ENCODE measurements at places on chromosomes 3 and 15.
A peak's percentile ranks its signal among the peaks of the same experiment; 100 is the strongest.

DNA sequence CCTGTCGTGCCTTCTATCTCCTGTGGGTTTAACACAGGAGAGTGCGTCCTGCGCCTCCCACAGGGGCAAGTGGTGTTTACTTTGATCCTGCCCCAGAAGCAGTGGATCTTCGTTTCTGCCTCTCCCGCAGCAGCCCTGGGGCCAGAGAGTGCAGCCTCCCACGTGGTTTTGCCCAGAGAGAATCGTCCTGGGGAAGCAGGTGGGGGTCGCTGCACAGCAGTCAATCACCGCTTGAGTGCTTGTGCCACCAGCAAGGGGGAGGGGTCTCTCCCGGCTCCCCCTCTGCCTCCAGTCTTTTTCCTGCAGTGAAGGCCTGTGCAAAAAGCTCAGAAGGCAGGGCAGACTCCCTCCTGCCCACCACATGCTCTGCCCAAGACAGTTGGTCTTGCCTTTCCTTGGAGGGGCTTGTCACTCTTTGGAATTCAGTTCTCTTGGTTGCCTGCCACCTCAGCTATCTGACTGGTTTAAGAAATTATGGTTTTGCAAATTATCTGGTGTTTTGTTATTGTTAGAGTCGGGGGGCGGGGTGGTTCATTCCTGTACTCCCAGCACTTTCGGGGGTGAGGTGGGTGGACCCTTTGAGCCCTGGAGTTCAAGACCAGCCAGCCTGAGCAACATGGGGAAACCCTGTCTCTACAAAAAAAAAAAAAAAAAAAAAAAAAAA, 26.9 kb downstream of the STOML1 start:
- no peak for DNase-seq

GRCh38 chr3:123634149-123635051, 49.5 kb upstream of the HACD2 start:
- no peak for DNase-seq

- DNase-seq, result no peak
Measured at GRCh38 chr3:131728898-131729642, 226.3 kb upstream of the MRPL3 start.

DNA sequence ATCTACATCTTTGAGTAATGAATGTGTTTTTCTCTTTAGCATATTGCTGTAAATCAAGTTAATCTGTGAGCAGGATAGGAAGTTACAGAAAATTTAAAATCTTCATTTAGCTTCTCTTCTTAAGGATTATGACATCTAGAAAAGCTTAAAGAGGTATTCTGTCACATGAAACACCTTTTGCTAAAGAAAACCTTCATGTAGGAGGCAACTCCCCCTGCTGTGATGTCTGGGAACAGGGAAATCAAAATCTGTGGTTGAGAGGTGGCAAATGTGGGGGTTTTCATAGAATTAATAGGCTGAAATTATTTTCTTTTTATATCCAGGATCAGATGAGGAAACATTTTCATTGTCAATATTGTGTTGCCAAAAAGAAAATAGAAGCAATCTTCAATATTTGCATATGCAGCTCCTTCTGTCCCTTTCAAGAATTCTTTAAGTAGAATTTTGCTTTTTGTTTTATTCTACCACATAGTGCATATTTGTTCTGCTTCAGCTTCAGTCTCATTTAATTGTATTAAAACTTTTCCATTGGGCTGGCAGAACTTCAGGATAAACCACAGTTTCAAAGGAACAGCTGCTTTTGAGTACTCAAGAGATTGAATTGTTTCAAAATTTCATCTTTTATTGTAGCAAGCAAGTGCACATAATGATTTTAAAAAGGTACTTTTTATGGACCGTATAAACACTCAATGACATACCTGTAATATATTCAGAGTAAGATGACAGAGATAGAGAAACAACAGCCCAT, 128.4 kb downstream of the RAP2B start:
- no peak for DNase-seq

GRCh38 chr15:98085003-98085639, 124.6 kb downstream of the ARRDC4 start:
- peak; percentile 36 for DNase-seq

- DNase-seq, result no peak
Measured at GRCh38 chr3:123739106-123739505, 145.0 kb downstream of the MYLK start.

DNA sequence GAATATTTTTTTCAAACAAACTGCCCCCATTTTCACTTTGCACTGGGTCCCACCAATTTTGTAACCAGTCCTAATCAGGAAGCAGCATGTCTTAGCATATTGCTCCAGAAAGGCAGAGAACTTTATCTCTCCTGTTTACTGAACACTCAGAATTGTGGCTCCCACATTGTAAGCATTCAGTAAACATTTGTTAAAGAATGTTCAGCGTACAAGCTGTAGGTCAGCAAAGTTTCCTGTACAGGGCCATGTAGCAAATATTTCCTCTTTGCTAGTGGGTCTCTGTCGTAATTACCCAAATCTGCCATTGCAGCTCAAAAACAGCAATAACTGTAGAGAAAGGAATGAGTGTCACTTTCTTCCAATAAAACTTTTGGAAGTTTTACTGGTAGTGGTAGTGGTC, 393.3 kb downstream of the GRM7 start:
- no peak for DNase-seq

DNA sequence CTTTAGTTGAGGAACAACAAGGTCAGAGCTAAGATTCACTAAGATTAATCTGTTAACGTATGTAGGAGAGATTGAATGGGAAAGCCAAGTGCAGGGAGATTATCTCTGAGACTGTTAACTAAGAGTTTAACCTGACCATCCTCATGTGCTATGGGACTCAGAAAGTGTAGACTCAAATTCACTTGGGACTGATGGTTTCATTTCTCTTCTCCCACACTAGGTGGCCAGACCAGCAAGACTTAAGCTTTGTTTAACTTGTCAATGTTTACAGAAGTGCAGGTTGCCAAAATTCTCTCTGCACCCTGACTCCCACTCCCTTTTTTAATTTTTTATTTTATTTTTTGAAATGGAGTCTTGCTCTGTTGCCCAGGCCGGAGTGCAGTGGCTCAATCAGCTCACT, 6.3 kb upstream of the HEXA start:
- DNase-seq, result no peak

DNA sequence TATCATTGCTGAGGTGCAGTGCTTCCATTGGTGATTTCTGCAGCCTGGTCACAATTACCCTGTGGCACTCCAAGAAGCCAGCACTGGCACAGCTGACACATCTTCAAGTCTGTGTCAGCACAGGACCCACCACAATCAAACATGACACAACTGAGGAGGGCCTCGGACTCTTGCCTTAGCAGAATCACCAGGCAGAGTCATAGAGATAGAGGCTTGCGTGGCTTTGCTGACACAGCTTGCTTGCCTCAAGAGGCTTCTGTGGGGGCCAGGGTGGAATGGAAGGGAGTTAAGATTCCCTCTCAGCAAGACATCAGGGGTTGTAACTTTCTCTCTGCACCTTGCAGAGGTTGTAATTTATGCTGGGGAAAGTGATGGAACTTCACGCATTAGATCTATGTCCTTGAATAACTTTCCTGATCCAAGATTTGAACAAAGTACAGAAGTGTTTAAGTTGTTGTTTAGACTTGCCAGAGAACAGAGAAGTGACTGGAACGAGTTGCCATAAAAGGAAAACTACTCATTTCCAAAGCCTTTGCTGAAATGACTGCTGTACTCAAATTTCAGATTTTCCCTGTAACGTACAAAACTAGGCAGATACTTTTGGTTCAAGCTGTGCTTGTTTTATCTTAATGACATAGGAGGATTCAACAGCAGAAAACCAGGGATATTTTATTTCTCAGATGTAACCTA, 170.7 kb downstream of the DIPK2A start:
- no peak for DNase-seq

DNA sequence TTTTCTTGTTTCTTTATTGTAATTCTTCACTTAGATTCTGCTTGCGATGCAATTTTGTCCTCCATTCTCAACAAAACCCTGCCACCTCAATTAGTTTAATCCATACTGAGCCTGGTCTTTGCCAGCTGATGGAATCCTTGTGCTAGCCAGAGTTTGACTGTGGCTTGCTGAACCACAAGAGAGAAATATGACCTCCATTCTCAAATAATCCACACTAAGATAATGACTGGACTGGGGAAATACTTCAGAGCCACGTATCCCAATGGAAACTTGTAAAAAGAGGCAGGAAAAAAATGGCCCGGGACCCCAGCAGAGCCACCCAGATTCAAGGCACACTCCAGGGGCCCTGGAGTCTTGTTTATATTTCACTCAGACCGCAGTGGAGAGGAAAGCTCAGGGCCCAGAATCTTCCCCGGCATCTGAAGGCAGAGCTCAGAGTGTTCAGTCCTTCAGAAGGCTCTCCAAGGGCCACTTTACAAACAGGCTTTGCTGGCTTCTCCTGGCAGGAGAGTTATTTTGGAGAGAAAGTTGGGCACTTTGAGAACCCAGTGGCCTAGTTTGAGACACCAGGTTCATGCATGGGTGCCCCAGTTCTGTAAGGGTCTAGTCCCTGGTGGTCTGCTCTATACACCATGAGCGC, 62.7 kb downstream of the SSUH2 start:
- no peak for DNase-seq

- DNase-seq, result no peak
Measured at GRCh38 chr15:98628216-98628615, 20.1 kb upstream of the IGF1R start.

GRCh38 chr3:122000936-122001605, 21.0 kb downstream of the ILDR1 start:
- no peak for DNase-seq

GRCh38 chr3:128297401-128298138, 144.3 kb downstream of the EEFSEC start:
- peak; percentile 7 for DNase-seq

GRCh38 chr3:162353414-162353813, 856.8 kb downstream of the OTOL1 start:
- no peak for DNase-seq

DNA sequence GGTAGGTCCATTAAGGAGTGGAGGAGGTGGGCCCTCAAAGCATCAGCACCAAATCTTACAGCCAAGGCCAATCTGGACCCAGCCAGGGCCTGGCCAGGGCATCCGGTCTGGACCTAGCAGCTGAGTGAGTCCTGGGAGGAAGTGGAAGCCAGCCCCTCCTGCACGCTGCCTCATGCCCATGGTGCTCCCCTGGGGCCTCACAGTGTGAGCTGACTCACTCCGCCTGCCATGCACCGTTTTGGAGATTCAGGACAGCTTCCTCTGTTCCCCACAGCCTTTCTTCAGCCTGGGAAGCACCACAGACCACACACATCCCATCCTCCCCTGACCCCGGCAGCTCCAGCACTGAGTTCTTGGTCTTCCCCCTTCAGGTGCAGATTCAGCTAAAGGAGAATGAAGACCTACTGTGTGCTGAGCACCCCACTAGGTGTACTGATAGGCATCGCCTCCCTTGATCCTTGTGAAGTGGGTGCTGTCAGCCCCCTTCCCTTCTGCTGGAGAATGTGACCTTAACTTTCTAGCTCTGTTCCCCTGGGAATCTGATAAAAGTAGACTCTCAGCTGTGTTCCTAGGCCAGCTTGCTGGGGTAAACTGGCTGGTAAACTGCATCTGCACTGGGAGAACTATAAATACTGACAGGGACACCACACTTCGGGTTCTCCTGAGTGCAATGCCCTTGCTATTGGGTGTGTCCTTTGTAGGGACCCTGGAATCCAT, 36.8 kb upstream of the SEC13 start:
- DNase-seq, result no peak

- no peak for DNase-seq
Measured at GRCh38 chr15:67050522-67051087, 14.8 kb upstream of the SMAD3 start.

DNA sequence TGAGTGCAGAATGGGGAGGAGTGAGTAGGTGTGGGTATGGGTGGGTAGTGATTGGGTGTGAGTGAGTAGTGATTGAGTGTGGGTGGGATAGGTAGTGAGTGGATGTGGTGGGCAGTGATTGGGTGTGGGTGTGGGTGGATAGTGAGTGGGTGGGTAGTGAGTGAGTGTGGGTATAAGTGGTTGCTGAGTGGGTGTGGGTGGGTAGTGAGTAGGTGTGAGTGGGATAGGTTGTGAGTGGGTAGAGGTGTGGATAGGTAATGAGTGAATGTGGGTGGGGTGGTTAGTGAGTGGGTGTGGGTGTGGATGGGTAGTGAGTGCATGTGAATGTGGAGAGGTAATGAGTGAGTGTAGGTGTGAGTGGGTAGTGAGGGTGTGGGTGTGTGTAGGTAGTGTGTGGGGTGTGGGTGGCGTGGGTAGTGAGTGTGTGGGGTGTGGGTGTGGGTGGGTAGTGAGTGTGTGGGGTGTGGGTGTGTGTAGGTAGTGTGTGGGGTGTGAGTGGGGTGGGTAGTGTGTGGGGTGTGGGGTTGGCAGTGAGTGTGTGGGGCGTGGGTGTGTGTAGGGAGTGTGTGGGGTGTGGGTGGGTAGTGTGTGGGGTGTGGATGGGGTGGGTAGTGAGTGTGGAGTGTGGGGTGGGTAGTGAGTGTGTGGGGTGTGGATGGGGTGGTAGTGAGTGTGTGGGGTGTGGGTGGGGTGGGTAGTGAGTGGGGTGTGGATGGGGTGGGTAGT, 5.3 kb downstream of the MINAR1 start:
- DNase-seq, result no peak

GRCh38 chr3:50388016-50388719, 28.8 kb upstream of the TMEM115 start:
- no peak for DNase-seq

DNA sequence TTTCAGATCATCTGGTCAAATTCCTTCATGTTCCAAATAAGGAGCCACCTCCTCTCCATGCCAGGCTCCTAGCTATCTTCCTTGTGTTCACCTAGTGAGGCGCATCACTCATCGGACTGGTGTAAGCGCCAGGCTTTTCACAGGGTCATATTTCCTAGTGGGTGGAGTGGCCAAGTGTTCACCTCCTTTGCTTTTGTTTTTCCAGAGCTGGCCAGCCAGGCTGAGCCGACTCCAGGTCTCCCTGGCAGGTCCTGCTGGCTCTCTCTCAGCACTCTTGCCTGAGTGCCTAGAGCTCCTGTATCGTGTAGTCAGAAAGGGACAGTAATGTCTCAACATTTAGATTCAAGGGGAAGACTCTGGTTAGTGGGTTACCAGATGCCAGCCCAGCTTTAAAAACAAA, 31.0 kb downstream of the HEG1 start:
- no peak for DNase-seq

DNA sequence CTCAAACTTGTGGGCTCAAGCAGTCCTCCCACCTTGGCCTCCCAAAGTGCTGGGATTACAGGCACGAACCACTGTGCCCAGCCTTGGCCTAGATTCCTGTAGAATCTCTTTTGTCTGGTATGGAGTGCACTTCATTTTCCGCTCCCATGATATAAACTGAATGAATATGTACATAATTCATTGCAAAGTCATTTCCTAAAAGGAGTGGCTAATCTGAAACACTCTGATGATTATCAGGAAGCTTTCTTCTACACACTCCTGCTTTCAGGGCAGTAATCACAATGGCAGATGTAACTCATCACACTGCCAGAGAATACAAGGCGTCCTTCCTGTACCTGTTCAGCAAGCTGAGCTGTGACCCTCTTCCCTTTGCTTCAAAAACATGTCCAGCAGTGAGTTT, 28.6 kb downstream of the RLBP1 start:
- no peak for DNase-seq

Measured in HAP-1 (cell line).